ENCODE measurements at places on chromosomes 1 and 21.

DNA sequence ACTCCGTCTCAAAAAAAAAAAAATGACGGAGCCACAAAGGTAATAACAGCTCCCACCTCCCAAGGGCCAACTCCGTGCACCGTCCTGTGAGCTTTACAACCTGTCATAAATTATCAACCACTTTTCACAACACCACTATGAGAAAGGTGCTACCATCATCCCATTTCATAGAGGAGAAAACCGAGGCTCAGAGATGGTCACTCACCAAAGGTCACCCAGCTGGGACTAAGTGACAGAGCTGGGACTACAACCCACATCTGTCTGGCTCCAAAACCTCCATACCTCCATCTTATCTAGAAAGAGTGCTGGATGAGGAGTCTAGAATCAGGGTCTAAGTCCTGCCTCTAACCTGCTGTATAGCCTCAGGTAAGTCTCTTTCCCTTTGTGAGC, 43.6 kb upstream of the ECE1 start:
- no peak for DNase-seq

DNA sequence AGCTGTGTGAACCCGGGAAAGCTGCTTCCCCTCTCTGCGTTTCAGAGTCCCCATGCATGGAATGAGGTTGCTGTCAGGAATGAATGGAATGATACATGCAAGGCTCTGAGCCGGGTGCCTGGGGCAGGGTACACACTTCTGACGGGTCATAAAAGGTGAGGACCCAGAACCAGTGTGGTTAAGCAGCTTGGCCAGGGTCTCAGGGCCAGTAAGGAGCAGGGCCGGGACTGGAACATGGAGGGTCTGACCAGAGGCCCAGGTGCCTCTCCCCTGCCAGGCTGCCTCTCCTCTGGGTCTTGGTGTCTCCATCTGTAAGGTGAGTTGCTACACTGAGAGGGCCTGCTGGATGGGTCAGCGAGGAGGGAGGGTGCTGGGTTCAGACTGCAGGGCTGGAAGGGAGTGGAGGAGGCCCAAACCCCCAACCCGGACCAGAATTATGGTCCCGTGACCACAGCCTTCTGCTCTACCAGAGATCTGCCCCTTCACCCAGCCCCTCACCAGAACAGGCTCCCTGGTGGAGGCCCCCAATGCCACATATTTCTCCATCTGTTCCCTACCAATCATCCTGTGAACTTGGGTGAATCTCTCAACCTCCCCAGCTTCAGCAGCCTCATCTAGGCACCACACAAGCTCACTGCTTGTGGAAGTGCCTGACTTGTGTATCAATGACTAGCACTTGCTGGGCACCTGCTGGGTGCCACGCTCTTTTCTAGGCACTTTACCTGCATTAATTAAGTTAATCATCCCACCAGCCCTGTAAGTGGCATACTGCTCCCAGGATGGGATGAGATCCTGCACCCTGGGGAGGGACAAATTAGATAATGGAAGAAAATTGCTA, 16.2 kb upstream of the LRP8 start:
- DNase-seq: peak; percentile 6

GRCh38 chr1:246270236-246270635, 236.8 kb downstream of the SMYD3 start:
- no peak for DNase-seq

GRCh38 chr1:4404854-4405590, 249.4 kb upstream of the AJAP1 start:
- DNase-seq: no peak

- DNase-seq: no peak
Measured at GRCh38 chr21:31517664-31518414, 141.7 kb upstream of the SOD1 start.

DNA sequence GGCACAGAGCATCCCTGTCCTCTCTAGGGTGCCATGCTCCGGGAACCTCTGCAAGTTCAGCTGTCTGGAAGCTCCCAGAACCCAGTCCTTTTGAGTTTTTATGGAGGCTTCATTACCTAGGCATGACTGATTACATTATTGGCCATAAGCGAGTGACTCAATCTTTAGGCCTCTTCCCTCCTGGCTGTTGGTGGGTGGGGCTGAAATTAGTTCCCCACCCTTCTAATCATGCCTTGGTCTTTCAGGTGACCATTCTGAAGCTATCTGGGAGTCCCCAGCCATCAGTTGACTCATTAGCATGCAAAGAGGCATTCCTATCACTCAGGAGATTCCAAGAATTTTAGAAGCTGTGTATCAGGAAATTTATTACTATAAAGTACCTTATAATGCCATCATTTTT, 46.6 kb downstream of the WLS start:
- no peak for DNase-seq

DNA sequence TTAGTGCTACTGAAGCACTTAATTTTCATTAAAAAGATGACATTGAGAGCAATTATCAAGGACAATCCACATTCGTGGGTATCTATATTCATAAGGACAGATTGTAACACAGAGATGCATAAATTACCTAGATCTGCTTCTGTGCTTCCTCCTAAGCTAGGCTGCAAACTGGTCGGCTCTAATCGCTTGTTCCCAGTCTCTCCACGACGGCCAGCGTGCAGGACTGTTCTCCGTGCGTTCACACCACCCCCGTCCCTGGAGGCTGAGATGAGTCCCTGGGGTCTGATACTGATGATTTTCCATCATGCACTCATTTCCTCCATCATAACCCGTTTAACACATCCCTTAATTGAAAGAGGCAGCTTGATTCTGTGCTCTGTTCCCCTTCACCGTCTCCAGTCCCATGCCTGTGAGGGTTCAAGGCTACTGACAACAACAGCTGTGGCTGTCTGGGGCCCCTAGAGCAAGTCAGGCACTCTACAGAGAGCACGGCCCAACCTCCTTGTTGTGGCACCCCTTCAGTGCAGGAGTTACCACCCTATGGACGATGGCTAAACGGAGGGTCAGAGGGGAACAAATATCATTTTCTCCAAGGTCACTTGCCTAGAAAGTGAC, 469.6 kb downstream of the NPHP4 start:
- DNase-seq: no peak
